Stimulated activated naive CD4-positive, alpha-beta T cell treated with Interleukin-2 at 50 U/mL for 16 hours (primary cell): ENCODE measurements at places on chromosomes 1 and 21.

- no peak for DNase-seq
Observed at GRCh38 chr1:2999571-2999970, 21.7 kb upstream of the ACTRT2 start.

GRCh38 chr1:101849356-101849755 is 147.4 kb downstream of the OLFM3 start:
- DNase-seq: no peak

DNA sequence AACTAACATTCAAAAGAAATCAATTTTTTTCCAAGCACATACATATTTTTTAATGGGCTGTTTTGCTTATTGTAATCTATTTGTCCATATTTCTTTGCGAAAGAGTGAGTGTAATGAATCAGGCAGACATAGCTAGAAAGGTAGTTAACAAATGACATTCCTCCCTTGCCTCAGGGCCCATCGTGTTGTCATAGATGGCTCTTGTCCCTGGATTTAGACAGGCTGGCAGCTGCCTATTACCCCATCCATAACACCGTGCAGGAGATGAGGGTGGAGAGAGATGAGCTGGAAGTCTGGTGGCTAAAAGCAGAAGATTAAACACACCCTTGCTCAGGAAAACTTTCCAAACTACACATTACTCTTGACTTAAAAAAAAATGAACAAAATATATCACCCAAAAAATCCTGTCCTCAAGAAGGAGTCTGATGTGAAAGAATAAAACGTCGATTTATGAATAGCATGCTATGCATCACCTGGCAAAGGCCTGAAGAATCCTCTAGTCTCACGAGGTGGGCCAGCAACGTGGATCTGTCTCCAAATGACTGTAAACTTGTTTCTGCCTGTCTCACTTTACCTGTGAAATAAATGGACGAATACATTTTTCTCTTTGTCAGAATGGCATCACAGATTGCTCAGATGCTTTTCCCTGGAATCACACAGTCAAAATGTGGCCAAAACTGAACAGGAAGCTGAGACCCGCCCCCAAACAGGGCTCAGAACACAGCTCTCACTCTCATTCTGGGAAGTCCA is 55.7 kb downstream of the C21orf91 start:
- no peak for DNase-seq

GRCh38 chr1:119115311-119115710 is 25.1 kb downstream of the WARS2 start:
- DNase-seq: no peak

DNA sequence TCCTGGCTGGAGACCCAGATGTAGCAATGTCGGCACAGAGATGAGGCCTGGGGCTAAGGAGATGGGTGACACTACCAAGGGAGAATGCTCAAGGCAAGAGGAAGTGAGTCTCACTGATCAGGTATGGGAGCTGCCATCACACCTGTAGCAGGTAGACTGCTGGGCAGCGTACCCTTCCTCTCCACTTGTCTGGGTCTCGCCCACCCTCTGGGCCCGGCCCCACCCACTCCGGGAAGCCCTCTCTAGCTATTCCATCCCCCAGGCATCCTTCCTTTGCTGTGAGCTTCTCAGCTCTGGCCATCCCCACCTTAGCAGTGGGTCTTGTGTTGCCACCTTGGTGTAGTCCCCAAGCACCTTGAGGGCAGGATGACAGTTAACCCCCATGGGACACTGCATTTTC is 87.7 kb upstream of the EDN2 start:
- no peak for DNase-seq

DNA sequence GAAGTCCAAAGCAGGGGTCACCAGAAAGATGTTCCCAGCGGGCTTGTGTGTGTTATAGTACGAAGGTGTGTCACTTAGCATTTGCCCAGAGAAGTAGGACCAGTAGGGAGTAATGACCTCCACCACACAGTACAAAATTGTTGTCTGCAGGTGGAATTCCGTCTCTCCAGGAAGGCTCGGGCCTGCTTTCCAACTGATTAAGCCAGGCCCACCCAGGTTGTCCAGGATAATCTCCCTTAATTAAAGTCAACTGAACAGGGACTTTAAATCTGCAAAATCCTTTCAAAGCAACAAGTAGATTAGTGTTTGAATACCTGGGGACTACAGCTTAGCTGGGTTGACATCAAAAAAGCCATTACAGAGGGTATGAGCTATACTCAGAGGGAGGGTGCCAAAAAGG is 131.3 kb downstream of the BACH1 start:
- no peak for DNase-seq

DNA sequence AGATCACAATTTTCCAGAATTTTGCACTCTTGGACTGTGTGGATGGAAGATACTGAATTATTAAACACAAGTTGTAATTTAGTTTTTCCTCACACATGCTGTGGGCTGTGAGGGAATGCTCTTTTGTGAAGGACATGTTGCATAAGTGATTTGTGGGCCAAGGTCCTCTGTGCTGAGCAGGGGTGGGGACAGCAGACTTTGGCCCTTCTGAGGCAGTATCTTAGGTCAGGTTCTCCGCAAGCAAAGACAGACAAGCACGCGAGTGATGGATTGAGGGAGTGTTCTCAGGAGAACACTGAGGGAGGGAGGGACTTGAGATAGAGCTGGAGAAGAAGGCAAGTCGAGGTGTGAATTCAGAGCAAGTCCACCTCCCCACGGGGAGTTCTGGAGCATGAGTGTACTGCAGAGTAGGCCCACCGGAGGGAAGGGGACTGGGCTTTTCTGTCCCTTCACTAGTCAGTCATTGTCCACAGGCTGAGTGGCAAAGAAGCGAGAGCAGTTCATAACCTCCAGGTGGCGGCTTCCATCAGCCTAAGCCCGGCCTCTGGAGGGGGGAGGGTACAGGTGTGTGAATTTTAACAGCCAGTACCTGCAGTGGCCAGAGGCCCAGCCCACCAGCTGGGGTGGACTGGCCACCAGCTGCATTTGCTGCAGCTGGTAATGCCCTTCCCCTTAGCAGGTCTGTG is 19.1 kb upstream of the CD101 start:
- DNase-seq: no peak

- DNase-seq: no peak
Observed at GRCh38 chr1:99723251-99723650, 43.2 kb downstream of the FRRS1 start.

DNA sequence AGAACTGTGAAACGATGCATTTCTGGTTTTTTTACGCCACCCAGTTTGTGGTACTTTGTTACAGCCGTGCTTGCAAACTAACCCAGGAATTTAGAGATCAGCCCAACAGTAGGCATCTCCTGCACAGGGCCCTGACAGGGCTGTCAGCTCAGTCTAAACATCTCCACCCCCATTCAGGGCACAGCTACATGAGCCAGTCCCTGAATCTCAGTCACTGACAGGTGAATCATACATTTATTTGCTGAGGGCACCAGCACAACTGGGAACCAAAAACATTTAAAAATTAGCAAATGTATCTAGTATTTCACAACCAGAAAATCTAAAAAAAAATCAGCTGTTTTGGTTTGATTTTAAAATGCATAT is 30.7 kb downstream of the PRDX6 start:
- no peak for DNase-seq

DNA sequence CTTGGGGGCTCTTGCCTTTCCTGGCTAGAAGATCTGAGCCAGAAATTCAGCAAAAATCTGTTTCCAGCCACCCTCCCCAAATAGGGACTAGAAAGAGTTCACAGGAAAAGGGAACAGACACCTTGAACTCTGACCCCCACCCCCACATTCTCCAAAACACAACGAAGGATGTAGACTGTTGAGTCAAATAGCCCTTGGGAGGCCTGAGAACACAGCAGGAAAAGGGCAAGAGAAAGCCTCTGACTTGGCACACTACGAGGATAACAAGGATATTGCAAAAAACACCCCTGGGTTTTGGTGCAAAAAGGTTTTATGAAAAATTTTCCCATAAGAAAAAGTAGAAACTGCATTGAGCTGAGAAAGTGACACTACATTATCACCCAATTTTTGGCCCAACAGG is 1.9 kb upstream of the YRDC start:
- DNase-seq: no peak

DNA sequence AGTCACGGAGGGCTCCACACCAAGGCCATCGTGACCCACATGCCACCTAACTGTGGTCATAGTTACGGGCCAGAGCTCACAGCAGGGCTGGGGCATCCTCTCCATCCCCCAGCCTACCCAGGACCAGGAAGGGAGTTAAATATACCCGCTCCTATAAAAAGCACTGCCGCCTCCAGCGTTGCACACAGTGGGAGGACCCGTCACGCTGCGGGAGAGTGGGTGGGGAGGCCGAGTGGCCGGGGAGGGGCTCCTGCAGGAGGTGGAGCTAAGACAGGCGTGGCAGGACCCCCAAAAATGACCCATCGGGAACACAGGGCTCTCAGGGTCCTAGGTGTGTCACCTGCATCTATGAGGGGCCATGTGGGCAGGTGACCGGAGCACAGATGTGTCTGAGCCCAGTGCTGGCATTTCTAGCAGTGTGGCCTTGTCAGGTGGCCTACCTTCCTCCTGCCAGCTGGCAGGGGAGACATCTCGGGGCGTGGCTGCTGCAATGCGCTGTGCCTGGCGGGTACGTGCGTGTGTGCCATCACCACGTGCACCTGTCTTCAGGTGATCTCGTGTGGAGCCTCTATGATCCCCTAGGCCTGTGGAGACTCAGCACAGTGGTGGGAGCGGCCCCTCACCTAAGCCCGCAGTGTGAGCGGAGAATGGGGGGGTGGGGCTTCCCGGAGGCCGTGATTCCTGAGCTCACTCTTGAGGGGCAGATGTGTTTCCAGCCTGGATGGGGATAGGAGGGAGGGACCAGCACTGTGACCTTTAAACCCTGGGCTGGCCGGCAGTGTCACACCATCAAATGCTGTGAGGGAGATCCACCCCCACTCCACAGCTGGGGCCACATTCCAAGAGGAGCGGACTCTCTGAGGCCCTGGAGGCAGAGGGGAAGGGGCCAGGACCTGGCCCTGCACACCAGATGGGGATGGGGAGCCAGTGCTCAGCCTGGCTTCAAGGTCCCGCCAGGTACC is 17.7 kb downstream of the AGRN start:
- no peak for DNase-seq
